ENCODE measurements at places on chromosomes 6 and 20.

- DNase-seq: no peak
Observed at GRCh38 chr6:34587325-34587724, 31.2 kb upstream of the SPDEF start.

DNA sequence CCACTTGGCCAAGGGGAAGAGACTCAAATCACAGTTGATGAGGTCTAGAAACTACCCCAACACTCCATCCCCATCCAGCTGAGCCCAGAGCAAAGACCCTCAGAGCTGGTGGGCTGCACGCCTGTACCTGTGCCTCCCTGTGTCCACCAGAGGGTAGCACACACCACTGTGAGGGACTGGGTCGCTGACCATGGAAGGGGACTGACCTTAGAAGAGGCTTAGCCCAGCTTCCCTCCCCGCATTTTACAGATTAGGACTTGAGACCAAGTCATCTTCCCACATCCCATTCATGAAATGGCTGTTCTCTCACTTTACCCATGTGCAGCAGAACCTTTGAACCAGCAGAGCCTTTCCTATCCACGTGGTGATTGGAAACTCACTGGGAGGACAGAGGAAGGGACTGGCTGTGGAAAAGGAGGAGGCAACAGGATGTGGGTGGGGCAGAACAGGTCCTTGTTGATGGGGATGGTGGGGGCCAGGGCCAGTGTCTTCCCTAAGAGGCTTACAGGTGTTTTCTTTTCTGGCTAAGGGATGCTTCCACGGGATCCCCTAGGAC is 44.3 kb downstream of the CPXM1 start:
- DNase-seq: no peak

DNA sequence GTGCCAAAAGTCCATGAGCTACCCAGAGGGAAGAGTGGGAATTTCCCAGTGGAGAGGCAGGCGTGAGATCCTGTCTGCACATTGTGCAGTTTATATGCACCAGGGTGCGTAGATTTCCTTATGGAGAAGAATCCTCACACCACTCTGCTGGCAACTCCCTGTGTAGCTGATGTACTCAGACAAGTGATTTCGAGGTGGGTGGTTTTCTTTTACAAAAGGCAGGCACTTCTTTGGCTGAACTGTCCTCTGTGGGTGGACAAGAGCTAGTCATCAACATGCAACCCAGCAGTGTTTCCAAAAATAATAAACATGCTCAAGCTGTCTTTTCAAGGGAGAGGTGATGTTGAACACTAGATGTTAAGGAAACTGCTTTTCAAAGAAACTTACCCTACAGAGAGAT is 121.7 kb upstream of the NXT1 start:
- DNase-seq: no peak

DNA sequence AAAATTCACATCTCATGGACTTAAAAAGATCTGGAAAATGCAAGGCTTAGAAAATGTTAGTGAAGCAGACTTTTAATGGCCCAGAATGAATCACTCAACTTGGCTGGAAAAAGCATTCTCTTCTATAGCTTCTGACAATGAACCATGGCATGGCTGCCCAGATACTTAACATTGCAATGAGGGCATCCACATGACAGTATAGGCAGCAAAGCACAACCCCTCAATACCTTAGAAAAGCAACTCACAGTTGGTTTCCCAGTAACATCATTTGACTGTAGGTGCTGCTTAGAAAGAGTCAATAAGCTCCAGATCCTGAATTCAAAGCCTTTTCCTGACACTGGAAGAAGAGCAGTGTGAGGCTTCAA is 155.8 kb downstream of the EYA4 start:
- no peak for DNase-seq

- no peak for DNase-seq
Observed at GRCh38 chr20:38357653-38358207, 11.4 kb downstream of the LBP start.

- no peak for DNase-seq
Observed at GRCh38 chr20:24909086-24909780, 39.8 kb upstream of the CST7 start.

GRCh38 chr6:38499529-38500096 is 140.1 kb downstream of the BTBD9 start:
- DNase-seq: no peak

DNA sequence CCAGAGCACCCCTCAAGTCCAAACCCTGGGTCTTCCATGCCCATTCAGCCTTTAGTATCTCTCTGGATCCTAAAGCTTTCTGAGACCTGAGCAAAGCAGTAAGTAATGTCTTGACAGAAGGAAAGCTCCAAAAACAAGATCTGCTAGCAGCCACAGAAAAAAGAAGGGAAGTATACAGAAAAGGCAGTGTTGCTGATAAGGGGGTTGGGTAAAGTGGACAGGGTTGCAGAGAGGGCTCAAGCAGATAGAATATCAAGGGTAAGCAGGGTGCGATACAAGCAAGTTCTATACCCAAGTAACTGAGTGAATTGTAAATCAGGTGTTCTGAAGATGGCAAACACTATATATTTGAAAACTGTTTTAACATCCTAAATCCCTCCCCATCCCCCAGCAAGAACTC is 113.4 kb upstream of the CARMIL1 start:
- DNase-seq: no peak

DNA sequence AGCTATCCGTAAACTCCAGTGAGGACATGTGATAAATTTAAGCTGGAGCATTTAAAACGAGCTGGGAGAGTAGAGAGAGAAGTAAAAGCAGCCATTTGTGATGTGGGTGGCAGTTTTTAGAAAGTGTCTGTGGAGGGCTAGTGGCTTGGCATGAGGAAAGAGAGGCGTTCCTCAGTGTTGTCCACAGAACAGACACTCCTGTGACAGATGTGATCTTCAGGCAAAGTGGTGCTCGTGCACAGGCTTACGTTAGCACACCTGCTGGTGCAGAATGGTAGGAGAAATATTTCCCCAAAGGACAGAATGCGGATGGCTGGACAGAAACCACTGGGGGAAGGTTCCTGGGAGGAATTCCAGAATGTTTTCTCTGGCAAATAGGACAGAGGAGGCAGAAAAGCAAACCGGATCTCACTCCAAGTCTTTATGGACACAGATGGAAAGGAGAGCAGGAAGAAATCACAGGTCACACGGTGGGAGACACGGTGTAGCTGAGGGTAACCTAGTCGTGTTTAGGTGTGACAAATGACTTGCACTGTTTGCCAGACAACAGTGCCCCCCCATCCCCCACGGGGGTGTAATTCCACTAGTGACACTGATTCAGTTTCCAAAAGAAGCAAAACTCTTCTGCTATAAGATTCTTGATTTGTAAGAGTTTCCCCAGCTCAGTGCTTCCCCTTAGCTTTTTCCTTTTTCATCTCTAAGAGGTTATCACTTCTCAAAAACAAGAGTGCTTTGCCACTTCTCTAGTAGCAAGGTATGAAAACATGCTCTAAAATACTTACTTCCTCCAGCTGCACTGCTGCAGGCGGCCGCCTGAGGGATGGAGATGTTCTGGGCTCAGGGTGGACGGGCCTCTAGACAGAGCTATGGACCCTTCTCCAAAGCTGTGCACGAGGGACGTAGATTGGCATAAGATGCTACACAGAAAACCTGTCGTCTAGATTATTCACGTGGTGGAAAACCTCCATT is 293.2 kb downstream of the QKI start:
- no peak for DNase-seq

- no peak for DNase-seq
Observed at GRCh38 chr6:135630789-135631376, 133.3 kb upstream of the AHI1 start.

DNA sequence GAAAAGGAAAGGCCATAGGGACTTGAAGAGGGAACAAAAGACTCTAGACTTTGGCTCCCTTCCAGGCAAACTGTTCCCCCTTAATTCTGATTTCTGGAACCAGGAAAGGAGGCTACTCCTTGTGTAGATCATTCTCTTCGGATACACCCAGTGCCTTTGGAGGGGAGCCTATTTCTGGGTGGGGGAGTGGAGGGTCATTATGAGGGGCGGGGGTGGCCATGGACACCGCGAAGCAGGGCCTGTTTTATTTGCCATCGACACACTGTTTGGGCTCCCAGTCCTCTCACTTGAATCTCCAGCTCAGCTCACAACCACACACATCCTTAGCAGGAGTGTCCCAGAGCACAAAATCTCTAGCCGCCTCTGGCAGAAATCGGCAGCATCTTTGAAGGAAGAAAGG is 132.3 kb downstream of the PXDC1 start:
- no peak for DNase-seq

DNA sequence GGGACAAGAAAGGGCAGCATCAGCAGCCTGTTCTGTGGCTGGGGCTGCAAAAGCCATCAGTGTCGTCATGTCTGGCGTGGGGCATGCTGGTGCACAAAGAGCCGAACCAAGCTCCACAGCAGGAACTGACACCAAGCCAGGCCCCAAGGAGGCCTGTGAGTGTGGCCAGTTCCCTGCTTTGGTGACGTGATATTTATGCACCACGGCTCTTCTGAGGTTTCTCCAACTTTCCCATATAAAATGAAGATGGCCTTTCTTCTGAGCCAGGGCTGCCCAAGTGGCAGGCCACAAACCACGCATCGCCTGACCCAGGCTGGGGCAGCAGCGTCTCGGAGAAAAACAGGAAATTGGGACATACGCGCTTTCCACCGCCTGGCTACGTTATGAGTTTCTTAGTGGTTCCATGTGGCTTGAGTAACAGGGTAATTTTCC is 109.9 kb downstream of the RIN2 start:
- DNase-seq: no peak

DNA sequence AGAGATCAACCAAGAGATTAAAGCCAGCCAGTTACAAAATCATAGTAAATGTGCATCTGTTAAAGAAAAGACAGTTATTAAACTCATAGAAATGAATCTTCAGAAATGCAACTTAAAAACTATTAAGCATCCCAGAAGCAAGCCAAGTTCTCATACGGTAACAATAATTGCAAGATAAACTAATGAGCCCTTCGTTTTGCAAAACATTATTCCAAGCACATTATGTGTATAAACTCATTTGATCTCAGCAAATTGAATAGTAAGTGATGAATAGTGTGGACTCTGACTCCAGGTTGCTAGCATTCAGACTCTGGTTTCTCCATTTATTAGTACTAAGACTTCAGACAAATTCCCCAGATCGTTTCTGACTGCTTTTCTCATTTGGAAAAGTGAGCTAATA is 85.2 kb downstream of the SNAP25 start:
- DNase-seq: no peak

DNA sequence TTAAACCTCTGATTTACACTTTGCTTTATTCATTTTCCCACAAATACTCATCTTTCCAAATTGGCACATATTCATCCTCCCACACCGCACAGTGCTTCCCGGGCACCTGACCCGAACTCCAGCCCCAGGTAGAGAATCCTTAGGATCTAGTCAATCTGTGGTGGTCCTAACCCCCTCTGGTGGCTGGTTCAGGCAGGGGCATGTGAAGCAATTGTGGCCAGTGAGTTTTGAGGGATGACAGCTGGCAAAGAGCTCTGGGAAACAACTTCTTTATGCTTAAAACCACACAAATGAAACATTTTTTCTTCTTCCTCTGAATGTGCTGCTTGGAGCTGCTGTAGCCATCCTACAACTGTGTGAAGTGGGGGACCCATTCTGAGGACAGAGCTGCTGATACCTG is 54.7 kb downstream of the ELOVL5 start:
- DNase-seq: no peak

- no peak for DNase-seq
Observed at GRCh38 chr20:41902346-41902745, 284.2 kb upstream of the CHD6 start.

DNA sequence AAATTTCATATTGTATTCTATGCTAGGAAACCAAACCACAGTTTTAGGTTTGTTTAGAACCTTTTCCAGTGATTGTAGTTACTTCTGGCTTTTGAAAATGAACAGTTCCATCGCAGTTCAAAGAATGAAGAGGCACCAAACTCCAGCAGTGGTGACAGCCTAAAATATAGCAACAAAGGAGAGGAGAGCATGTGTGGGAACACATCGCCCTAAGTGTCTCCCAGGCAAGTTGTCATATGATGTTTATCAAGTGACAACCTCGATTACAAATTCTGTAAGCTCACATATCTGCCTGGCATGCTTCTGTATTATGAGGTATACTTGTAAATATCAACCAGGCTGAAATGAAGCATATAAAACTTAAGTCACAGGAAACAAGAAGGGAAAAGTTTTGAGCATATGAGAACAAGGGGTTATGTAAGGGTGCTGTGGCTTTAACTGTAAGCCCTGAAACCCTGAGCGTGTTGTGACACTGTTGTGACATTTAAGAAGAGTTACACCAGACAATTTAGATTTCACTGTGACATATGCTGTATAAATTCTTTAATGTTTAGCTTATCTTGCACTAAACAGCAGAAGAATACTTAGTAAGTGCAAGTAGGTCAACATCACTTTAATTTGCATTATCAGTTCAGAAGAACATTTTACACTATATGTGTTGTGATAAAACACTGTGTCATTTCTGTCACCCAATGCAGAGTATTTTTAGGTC is 29.1 kb upstream of the FBXL4 start:
- no peak for DNase-seq

DNA sequence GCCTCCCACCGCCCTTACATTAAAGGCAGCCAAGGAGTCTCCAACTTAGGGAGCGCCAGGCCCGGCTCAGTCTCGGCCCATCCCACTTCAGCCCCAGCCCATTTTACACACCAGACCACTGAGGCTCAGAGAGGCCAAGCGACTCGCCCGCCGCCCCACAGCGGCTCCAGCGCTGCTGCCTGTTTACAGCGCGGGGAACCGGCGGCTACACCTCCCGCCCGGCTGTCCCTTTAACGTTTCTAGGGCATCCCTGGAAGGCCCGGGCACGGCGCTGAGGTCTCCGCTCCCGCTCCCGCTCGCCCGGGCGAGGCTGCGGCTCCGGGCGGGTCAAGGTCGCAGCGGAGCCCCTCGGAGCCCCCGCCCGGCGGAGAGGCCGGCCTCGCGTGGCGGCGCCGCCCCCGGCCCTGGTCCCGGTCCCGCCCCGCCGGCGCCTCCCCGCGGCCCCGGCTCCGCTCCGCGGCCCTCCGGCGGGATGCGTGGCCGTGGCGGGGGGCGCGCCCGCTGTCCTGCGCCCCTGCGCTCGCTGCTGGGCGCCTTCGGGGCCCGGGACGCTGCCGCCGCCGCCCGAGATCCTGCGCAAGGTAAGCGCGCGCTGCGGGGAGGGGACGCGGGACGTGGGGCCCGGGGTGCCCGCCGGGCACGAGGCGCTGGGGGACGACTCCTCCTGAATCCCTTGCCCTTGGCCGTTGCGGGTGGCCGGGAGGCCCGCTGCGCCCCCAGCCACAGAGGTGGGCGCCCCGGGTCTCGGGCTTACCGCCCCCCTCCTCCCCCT is 27.1 kb upstream of the PHACTR3 start:
- DNase-seq: no peak

- DNase-seq: no peak
Observed at GRCh38 chr20:48717095-48717672, 110.6 kb downstream of the PREX1 start.

DNA sequence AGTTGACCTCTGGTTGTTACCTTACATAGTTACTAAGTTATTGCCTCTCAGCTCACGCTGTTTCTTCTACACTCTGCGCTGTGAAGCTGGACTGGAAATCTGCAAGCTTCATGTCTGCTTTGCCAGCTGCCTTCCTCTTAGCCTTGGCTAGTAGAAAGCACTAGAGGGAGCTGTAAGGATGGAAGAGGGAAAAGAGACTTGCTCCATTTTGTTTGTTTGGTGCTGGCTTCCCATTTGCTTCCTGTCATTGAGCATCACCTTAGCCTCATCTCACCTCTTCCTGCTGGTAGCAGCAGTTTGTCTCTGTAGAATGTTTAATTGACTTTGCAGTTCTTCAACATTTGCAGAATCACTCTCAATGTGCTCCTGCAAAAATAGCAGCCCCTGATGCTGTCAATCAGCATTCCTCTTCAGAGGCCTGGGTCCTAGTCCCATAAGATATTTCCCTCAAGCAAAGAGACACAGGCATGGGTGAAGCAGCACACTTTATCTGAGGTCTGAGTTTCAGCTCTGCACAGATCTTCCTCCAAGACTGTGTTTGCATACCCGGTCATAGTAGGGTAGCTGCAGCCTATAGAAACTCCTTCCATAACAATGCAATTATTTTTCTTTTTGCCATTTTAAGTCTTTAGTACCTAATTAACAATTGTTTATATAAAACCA is 302.2 kb upstream of the EPHA7 start:
- DNase-seq: no peak

All from activated T-cell treated with anti-CD3 and anti-CD28 coated beads, Interleukin-2, amount 50 U/mL, for 24 hours (primary cell).